ENCODE measurements at places on chromosomes 6 and 20. TPM values are rescaled to one million over a fixed set of nuclear protein-coding genes. Genes with fewer than 3 reads are reported as not detected.

ATF6B gene
- 89.4 TPM for total RNA-seq

TGIF2 gene
- total RNA-seq = 140 TPM

SLC52A3 gene
- total RNA-seq = 0.38 TPM

BPIFA1 gene
- total RNA-seq = not detected

FAM217B gene
- 18.0 TPM for total RNA-seq

TLDC2 gene
- total RNA-seq = 0.34 TPM

FOXA2 gene
- 124 TPM for total RNA-seq

MROH8 gene
- 5.7 TPM for total RNA-seq

TMEM239 gene
- total RNA-seq = not detected

LIME1 gene
- total RNA-seq = 21.0 TPM

CSTF1 gene
- total RNA-seq = 43.5 TPM

GRCh38 chr6:147768969-147769368, 260.5 kb downstream of the SAMD5 start:
- no peaks in the 10 kb centered on the region for H3K27me3 ChIP-seq
- peaks cover 11% of the 10 kb centered on the region for H3K4me1 ChIP-seq
- H3K36me3 ChIP-seq = peaks cover 3% of the 10 kb centered on the region
- DNase-seq = no peak

- DNase-seq = no peak
- no peaks in the 10 kb centered on the region for H3K27me3 ChIP-seq
- peak overlapping the region; percentile 97 for H3K27ac ChIP-seq
- peaks cover 41% of the 10 kb centered on the region for H3K4me1 ChIP-seq
- peak overlapping the region; percentile 84 for H3K4me3 ChIP-seq
Measured at GRCh38 chr6:31663961-31664789, 622 bp downstream of the GPANK1 start.

DNA sequence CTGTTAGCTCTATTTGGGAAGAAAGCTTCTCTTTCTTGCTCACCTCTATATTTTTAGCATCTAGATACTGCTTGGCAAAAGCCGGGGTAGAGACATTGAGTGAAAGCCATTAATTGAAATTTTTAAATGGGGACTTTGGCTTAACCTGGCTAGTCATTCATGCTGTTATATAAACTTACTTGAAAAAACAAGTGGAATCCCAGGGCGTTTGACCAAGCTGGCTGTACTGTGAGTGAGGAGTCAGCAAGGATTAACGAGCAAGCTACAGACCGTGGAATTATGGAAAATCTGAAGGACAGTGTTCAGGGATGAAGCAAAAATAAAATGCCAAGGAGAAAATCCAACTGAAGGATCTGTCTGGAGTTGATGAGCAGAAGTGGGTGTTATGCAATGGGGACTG, 232.0 kb downstream of the GRM1 start:
- H3K27me3 ChIP-seq = no peaks in the 10 kb centered on the region
- peak overlapping the region; percentile 10 for H3K27ac ChIP-seq
- DNase-seq = no peak
- H3K4me1 ChIP-seq = no peaks in the 10 kb centered on the region

GRCh38 chr6:57248311-57248895, 26.3 kb upstream of the RAB23 start:
- H3K27me3 ChIP-seq = no peaks in the 10 kb centered on the region
- DNase-seq = no peak
- H3K27ac ChIP-seq = no peak overlapping the region
- H3K36me3 ChIP-seq = no peaks in the 10 kb centered on the region

DNA sequence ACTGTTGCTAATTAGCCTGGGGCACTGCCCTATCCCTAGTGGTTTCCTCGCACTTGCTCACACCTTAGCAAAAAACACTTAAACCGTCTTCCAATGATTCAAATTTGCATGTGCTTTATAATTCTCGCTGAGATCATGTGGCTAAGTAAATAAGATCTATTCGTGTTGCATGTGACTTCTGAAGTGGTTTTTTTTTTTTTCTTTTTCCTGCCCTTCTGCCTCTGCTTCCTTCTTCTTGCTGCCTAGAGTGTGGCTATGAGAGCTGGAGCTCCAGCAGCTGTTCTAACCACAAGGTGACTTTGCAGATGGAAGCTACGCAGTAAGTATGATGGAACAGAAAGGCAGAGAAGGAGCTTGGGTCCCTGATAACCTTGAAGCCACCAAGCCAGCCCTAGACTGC, 36.5 kb downstream of the SULF2 start:
- peaks cover 9% of the 10 kb centered on the region for H3K4me1 ChIP-seq
- peaks cover 13% of the 10 kb centered on the region for H3K36me3 ChIP-seq
- peak overlapping the region; percentile 11 for H3K27ac ChIP-seq
- H3K27me3 ChIP-seq = no peaks in the 10 kb centered on the region
- H3K4me3 ChIP-seq = no peak overlapping the region

GRCh38 chr6:108993876-108994275, 100.8 kb downstream of the SESN1 start:
- no peak overlapping the region for H3K27ac ChIP-seq
- DNase-seq = no peak
- H3K4me3 ChIP-seq = no peak overlapping the region
- no peaks in the 10 kb centered on the region for H3K27me3 ChIP-seq
- H3K36me3 ChIP-seq = peaks cover 19% of the 10 kb centered on the region

- no peak overlapping the region for H3K27ac ChIP-seq
- peaks cover 6% of the 10 kb centered on the region for H3K4me1 ChIP-seq
- H3K27me3 ChIP-seq = peaks cover 7% of the 10 kb centered on the region
- no peaks in the 10 kb centered on the region for H3K36me3 ChIP-seq
Measured at GRCh38 chr6:155449450-155450239, 6.0 kb downstream of the NOX3 start.

- no peaks in the 10 kb centered on the region for H3K36me3 ChIP-seq
- H3K27ac ChIP-seq = no peak overlapping the region
- DNase-seq = no peak
- peaks cover 35% of the 10 kb centered on the region for H3K4me1 ChIP-seq
- no peaks in the 10 kb centered on the region for H3K27me3 ChIP-seq
- H3K4me3 ChIP-seq = no peak overlapping the region
Measured at GRCh38 chr20:44526129-44526528, 4.3 kb upstream of the SERINC3 start.

DNA sequence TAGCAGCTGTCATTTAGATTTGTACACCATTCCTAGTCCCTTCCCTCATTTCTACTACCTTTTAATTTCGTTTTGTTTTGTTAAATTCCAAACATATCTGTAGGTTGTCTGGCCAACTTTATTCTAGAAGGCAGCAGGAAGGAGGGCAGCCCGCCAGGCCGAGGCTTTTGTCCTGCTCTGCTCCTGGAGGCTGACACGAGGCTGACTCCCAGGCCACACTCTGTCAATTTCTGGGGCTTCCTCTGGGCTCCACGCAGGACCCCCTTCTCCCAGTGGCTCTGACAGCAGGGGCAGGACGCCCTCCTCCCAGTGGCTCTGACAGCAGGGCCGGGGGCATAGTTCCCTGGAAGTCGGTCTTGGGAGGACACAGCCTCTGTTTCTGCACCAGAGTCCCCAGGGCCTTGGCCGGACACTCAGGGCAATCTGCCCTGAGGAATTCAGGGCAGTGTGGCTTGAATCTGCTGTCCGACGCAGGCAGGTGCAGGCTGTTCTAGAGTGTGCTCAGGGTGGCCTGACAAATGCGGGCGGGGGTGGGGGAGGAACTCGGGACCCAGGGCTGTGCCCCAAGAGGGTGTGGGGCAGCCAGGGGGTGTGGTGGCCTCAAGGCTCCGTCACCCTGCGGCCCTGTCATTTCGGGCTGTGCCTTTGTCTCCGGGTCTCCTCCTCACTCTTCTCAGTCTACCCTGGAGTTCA, 11.8 kb downstream of the SMOC2 start:
- no peak overlapping the region for H3K27ac ChIP-seq
- DNase-seq = no peak
- no peaks in the 10 kb centered on the region for H3K36me3 ChIP-seq
- peaks cover 55% of the 10 kb centered on the region for H3K27me3 ChIP-seq

GRCh38 chr6:27617700-27618689, 145.1 kb upstream of the ZNF184 start:
- DNase-seq = no peak
- peaks cover 8% of the 10 kb centered on the region for H3K27me3 ChIP-seq
- peak overlapping the region; percentile 89 for H3K4me3 ChIP-seq
- peaks cover 15% of the 10 kb centered on the region for H3K4me1 ChIP-seq

- DNase-seq = no peak
- H3K36me3 ChIP-seq = peaks cover 4% of the 10 kb centered on the region
- H3K4me3 ChIP-seq = no peak overlapping the region
- peaks cover 4% of the 10 kb centered on the region for H3K4me1 ChIP-seq
- no peak overlapping the region for H3K27ac ChIP-seq
- H3K27me3 ChIP-seq = no peaks in the 10 kb centered on the region
Measured at GRCh38 chr20:36830791-36831691, 44.9 kb upstream of the TLDC2 start.

DNA sequence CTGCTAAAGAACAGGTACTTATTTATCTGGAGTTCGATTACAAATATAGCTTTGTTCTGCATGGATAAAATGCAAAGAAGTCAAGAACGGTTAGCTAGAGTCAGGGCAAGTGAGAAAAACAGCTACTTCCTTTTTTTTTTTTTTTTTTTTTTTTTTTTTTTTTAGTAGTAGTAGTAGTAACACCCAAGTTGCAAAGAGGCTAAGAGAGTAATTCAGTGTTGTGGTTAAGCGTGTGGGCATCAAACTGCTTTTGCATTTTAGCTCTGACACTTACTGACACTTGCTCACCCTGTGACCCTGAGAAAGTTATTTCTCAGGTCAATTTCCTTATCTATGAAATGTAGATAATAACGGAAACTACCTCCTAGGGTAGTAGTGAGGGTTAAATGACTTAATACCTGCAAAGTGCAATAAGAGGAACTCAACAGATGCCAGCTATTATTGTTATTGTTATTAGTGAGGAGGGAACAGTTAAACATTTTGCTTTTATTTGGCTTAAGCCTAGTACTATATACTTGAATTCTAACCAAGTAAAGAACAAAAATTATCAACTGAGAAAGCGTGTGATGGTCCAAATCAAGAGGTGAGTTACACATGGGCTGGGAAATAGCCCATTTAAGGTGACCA, 86.7 kb upstream of the BACH2 start:
- H3K27me3 ChIP-seq = peaks cover 3% of the 10 kb centered on the region
- H3K4me3 ChIP-seq = no peak overlapping the region
- no peak for DNase-seq
- H3K4me1 ChIP-seq = peaks cover 29% of the 10 kb centered on the region
- H3K27ac ChIP-seq = no peak overlapping the region
- H3K36me3 ChIP-seq = no peaks in the 10 kb centered on the region

DNA sequence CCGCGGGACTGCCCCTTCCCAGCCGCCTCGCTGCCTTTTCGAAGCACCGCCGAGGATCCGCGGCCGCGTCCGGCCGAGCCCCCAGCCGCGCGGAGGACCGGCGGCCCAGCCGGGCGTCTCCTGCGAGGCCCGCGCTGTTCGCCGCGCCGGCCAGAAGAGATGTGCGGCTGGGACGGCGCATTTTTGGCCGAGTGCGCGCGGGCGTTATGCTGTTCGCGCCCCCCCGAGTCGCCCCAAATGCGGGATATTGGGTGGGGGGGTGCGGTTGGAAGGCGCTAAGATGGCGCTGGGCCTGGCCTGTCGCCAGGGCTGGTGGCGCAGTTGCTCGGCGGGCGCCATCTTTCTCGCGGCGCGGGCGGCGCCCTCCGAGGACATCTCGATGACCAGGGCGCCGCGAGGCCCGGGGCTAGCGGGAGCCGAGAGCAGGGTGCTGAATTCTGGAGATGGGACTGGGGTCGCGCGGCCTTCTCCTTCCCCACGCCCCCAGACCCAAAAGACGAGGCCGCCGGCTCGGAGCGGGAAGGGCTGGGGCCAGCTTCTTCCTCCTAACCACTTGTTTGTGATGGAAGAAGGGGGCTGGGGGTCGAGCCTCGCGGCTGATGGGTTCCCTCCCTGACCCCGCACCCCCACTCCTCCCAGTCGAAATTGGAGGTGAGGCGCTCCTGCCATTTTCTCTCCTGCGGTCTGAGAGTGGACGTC, 1.5 kb downstream of the BICRAL start:
- DNase-seq = peak; percentile 44
- H3K27ac ChIP-seq = peak overlapping the region; percentile 100
- H3K36me3 ChIP-seq = no peaks in the 10 kb centered on the region
- no peak overlapping the region for H3K4me3 ChIP-seq
- H3K4me1 ChIP-seq = peaks cover 20% of the 10 kb centered on the region

DNA sequence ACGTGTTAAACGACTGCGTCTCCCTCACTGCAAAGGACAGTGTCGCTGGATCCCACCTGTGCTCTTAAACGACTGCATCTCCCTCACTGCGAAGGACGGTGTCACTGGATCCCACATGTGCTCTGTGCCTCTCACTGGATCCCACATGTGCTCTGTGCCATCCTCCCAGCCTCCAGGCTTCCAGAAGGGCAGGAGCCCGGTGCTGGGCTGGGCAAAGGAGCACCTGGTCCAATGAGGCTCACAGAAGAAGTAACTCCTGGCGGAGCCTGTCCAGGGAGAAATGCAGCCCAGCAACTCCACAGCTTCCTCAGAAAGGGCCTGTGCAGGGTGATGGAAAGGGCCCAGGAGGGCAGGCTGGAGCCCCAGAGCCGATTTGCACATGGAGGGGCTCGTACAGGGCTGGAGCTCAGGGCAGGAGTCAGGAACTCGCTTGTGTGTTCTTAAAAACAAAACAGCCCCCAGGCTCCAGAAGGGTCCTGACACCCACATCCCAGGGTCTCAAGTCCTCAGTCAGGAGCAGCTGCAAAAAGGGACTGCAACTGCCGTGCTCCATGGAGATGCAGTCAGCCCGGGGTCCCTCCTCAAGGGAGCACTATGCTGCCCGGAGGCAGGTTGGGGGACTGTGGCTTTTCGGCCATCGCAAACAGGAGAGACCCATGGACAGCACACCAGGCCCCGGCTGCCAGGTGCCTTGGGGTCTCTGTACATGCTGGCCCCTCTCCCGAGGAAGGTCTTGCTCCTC, 52.7 kb downstream of the DLL1 start:
- H3K36me3 ChIP-seq = no peaks in the 10 kb centered on the region
- peaks cover 23% of the 10 kb centered on the region for H3K4me1 ChIP-seq
- DNase-seq = no peak
- no peak overlapping the region for H3K4me3 ChIP-seq

- no peaks in the 10 kb centered on the region for H3K4me1 ChIP-seq
- H3K36me3 ChIP-seq = no peaks in the 10 kb centered on the region
- no peak overlapping the region for H3K27ac ChIP-seq
- no peak for DNase-seq
Measured at GRCh38 chr6:45175272-45175671, 152.9 kb upstream of the RUNX2 start.

All from progenitor cell of endocrine pancreas (in vitro differentiated cells).